ENCODE measurements at places on chromosomes 2 and 18.

DNA sequence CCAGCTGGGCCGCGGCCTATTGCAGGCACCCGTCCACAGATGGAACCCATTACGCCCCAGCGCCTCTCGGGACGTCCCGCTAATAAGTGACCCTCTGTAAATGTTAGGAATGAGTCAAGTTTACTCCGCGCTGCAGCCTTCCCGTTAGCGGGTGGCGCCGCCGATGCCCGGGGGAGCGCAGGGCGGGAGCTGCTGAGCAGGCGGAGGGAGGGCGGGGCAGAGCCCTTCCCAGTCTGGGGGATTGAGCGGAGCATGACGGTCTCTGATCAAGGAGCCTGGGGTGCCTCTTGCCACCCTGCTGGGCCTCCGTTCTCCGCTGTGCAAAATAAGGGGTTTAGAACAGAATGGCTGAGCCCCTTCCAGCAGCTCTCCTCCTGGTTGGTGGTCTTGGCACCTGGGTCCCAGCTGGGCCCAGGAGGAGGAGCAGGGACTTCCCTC, 10.5 kb downstream of the CROCC2 start:
- peak; percentile 51 for DNase-seq

DNA sequence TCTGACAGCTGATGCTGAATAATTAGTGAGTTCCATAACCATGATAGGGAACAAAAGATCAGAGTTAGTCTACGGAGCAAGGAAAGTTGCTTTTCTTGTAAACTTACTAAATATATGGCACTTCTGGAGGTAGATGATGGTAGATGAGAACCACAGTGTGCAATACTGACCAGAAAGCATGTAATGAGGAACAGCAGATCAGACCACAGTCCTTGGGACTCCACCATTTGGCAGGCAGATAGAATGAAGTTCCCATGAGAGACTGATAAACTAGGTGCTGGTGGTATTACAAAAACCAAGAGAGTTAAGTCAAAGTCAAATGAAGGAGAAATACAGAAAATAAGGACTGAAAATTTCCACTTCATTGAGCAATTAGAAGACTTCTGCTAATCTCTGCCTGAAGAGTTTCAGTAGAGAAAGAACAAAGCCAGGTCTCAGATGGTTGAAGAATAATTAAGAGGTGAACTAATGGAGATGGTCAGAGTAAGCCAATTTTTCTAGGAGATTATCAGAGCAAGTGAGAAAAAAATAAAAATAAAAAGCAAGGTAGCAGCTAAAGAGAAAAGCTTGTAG, 10.4 kb downstream of the CERKL start:
- DNase-seq = no peak

DNA sequence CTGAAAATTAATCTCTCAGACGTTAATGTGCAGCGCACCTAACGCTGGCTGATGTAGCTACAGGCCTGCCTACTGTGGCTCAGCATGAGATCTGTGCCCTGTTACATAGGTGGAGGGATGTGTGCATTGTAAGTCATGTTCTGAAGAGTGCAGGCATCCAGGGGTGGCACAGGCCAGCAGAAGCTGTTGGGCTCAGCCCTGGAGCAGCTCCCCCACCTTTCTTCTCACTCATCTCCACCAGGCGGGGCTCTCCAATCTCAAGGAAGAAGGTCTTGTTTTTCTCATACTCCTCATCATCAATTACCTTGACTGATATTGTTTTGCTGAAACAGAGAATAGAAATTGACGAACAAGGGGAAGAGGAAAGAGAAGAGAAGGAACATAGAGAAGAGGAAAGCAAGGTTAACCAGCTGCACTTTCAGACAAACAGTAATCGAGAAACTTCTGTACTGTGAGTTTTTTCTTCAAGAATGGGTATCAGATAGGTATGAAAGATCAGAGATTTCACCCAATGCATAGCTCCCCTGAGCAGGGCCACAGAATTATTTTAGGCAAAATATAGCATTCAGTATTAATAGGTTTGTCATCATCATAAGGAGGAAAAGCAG, 273.6 kb downstream of the SLC8A1 start:
- no peak for DNase-seq

DNA sequence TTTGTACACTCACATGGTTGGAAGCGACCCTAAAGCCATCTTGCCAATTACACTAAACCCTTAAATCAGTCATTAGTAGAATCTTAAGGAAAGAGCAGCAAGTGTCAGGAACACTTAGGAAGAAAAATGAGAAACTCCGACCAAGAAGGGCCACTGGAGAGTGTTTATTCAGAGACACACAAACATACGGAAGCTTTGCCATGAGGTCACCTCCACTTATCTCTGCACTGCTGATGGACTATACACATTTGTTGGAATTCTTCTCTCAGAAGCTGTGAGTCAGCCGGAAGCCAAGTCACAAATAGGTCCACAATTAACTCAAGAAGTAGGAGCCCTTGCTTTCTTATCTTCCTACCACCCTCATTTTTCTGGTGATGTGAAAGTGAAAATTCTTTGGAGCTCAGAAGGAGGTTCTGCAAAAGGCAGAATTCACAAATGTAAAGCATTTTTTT, 21.6 kb downstream of the BMP10 start:
- no peak for DNase-seq

DNA sequence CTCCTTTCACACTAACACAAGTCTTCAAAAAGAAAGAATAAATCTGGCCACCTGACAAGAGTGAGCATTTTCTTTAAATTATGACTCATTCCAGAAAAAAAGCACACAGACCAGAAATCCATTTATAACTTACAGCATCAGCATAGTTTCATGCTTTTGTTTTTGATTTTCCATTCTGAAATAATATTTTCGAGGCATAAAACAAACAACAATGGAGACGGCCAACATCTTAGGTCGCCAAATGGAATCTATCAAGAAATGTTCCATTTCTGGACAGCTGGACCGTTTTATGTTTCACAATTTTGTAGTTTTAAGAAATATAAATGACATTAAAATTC, 165.4 kb upstream of the ZFP36L2 start:
- DNase-seq = no peak

DNA sequence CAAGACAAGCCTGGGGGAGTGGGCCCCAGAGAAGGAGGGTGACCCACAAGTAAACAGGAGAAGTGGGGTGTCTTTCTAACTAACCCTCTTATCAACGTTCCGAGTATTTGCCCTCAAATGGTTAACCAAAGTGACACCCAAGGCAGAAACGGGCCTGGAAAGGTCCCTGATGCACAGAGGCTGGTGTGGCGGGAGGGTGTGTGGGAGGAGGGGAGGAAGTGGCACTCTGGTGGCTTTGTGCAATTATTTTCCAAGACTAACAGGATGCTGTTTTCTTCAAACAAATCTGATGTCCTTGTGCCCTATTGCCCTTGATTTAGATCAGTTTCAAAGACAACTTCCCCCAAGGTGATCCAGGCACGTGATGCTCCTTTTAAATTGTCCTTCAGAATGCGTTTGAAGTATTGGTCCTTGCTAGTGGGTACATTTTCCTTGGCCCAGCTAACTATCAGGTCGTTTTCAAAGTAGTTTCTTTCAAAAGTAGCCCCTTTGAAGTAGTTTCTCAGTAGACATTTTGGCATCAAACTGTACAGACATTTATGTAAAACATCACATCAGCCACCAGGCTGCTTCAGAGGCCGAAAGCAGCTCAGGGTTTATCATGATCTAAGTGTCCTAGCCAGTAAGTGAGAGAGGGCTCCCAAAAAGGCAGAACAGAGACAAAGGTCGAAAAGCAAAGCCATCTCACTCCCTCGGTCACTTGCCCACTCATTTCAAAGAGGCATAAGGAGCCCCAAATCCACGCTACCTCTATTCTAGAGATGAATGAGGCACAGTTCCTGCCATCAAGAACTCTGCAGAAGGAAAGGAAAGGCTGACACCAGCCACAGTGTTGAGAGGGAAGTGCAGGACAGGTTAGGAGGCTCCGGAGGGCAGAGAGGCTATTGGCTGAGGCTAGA, 371.1 kb upstream of the ID2 start:
- DNase-seq = no peak

- DNase-seq = no peak
Observed at GRCh38 chr18:33576999-33577646, 896 bp upstream of the ASXL3 start.

- DNase-seq = no peak
Observed at GRCh38 chr2:108835040-108835439, 48.5 kb downstream of the CCDC138 start.

- no peak for DNase-seq
Observed at GRCh38 chr2:48459921-48460320, 70.0 kb upstream of the STON1 start.

DNA sequence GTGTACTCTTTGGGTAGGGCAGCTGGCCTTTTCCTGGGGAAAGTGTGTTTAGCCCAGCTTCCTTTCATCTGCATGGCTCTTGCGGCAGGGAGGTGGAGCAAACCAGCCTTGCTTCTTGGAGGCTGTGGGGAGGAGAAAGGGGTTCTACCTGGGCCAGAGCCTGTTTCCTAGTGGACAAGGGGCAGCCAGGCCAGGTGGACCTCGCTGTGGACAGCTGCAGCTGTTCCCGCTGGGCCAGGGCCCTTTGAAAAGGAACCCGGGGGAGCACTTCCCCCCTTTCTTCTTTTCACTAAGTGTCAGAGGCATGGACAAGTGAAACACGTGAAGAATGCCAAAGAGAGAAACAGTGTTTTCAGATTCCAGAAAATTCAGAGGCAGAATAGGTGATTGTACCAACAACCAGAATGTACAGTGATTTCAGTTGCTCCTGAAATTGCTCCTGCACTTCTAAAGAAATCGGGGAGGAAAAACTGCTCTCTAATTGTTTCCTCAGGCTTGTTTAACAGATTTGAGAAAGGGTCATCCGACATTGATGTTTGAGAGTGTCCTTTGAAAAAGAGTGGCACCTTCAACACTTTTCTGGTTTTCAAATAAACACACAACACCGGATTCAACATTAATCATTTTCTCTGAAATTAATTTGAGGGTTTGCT, 3.9 kb downstream of the GLI2 start:
- no peak for DNase-seq

DNA sequence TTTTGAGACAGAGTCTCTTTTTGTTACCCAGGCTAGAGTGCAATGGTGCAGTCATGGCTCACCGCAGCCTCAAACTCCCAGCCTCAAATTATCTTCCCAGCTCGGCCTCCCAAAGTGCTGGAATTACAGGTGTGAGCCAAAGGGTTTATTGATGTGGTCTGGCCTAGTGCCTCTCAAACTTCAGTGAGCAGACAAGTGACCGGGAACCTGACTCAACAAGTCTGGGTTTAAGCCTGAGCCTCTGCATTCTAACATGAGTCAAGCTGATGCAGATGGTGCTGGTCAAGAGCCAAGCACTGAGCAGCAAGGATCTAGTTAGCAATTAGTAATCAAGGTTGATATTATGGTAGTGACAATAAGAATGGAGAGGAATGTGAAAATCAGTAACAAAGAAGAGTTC, 21.3 kb downstream of the CDK15 start:
- no peak for DNase-seq

GRCh38 chr2:55109219-55109891, 59.1 kb upstream of the RTN4 start:
- no peak for DNase-seq

GRCh38 chr2:148027822-148028221, 6.9 kb downstream of the MBD5 start:
- no peak for DNase-seq

GRCh38 chr2:84495539-84496146, 20.7 kb upstream of the DNAH6 start:
- DNase-seq = no peak

DNA sequence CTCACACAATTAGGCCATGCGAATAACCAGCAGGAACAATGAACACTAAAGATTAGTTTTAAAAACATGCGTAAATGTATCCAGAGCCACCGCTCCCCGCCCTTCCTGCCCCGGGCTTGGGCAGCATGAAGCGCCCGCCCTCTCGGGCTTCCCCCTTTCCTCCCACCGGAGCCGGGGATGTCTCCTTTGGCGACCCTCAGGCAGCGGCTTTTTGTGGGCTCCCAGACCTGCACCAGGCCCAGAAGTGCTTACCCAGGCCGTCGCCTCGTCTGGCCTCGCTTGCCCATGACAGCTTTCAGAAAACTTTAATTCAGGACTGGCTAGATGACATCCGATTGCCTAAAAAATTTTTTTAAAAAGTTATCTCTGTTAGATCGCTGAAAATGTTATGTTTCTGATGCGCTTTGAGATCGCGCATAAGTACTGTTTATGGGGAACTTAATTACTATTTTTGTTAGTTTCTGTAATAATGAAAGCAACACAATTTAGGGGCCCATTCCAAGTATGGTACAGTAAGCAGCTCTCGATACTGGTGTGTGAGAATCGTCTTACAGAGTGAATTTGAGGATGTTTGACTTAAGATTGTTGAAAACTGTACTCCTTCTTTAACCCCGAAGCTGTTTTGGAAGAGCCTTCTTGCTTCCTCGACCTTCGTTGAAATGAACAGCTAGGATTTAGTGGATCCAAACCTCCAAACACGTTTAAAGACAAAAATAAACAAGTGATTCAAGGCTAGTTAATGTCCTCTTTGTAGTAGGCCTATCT, 1.1 kb downstream of the MAP3K20 start:
- DNase-seq = peak; percentile 23

DNA sequence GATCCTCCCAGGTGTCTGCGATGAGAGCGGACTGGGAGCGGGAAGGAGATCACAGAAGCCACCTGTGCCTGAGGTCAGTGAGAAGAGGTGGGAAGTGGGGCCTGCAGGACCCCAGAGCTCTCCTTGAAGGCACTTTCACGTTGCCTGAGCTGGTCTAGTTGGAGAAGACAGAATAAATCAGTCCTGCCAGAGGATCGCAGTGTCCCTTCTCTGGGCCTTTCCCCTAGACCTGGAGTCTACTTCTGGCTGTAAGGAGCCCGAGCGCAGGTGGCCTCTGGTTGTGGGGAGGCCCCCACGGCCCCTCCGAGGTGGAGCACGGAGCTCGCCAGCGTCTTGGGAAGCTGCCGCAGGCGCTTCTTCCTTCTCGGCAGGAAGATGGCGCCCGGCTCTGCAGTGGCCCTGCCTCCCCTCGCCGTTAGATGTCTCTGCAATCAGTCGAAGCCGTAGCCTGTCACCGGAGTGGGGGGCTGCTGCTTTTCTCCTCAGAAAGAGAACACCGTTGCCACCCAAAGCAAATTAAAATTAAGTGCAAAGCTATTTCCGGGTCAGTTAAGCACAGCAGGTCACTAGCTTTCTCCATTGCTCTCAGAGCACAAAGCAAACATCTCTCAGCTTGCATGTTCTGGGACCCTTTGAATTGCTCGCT, 212.0 kb upstream of the MYT1L start:
- DNase-seq = peak; percentile 1
